ENCODE measurements at places on chromosomes 1 and 21.
A peak's percentile ranks its signal among the peaks of the same experiment; 100 is the strongest.

DNA sequence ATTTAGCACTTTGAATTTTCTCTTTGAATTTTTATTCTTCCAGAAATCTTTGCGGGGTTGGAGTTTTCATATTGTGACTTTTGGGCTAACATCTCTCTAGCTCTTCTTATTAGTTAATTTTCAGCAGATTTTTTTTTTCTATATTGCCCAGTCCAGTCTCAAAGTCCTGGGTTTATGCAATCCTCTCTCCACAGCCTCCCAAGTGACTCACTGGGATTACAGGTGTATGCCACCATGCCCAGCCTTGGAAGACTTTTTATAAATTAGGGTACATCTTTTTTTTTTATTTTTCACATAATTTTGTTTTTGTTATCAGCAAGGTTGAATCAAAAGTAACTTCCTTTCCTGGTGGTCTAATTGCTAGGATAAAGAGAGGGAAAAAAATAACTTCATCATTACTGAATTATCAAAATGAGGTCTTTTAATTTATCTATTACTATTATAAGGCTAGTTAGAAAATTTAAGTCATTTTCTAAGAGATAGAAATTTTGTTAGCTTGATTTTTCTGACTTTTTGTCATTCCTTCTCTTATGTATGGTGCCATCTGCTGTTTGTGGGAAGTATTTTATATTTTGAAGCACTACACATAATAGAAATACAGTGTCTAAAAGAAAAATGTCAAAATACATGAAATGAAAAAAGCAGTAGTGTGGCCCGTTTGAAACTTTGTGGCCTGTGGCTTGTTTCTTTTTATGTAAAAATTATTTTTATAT, 273.4 kb upstream of the CACYBP start:
- DNase-seq = no peak

DNA sequence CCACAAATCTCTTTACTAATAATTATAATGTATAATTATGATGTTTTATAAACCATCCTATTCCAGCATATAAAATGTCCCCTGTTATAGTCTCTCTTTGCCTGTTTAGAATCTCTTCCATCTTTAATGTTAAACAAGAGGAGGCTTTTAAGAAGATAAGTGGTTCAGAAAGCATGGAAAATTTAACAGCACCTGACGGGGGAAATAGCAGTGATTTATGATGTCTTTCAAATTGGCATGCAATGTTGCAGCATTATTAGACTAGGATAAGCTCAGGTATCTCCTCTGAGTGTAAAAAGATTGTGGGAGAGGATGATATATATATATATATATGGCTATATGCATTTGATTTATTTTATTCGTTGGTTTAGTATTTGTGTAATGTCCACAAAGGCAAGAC, 24.4 kb downstream of the GIPC2 start:
- DNase-seq = peak; percentile 64

- no peak for DNase-seq
These were observed 365.2 kb downstream of the DSCAM start for GRCh38 chr21:40481764-40482163.

- DNase-seq = no peak
These were observed 9.7 kb upstream of the CTSS start for GRCh38 chr1:150775276-150775675.

GRCh38 chr1:19315378-19316198, 3.5 kb downstream of the SLC66A1 start:
- no peak for DNase-seq

DNA sequence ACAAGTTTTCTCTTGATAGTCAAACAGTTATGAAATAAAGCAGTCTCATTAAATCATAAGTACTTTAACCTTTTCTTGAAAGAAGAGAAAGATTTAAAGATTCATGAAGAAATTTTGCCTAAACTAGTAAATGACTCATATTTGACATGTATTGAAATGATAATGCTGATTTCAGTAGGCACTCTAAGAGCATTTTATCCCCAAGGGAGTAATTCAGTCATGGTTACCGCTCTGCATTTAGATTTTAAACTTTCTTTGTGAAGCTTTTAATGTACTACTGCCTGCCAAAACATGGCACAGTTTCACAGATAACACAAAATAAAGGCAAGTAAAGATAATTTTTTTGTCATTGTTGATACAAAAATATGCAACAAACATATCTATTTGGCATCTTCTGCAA, 6.8 kb downstream of the USH2A start:
- no peak for DNase-seq

GRCh38 chr1:75469586-75470173, 141.2 kb downstream of the SLC44A5 start:
- DNase-seq = no peak

GRCh38 chr1:161505686-161506085, 429 bp downstream of the FCGR2A start:
- DNase-seq = no peak

GRCh38 chr1:61318319-61319125, 236.2 kb downstream of the NFIA start:
- DNase-seq = no peak

DNA sequence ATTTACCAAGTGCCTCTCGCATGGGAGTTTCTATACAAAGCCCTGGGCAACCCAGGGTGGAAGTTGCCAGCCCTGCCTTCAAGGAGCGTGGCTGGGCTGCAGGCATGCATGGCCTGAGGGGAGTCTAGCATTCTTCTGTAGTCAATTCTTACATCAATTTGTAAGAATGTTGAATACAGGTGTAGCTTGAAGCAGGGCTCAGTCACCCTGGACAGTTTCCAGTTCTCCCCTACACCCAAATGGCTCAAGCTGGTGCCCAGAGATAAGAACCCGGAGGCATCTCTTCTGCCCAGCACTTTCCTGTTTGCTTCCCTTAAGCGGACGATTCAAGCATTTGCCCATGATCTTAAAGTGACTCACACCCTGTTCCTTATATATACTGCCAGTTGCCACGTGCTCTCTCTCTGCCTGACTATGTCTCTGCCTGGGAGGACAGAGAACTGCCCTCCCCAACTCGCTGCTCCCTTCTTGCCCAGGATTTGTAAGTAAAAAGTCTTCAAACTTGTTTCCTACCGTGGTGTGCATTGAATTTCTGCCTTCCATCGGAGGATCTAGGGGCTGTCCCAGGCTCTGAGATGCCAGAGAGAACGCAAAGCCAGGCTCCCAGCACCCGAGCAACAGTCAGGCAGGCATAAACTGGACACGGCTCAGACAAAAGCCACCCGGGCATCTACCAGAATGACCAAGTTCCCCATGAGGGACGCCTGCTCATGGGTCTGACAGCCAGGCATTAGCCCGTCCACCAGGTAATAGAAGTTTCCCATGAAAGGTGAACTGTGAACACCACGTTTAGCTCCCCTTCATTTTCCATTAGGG, 50.9 kb upstream of the AJAP1 start:
- no peak for DNase-seq

DNA sequence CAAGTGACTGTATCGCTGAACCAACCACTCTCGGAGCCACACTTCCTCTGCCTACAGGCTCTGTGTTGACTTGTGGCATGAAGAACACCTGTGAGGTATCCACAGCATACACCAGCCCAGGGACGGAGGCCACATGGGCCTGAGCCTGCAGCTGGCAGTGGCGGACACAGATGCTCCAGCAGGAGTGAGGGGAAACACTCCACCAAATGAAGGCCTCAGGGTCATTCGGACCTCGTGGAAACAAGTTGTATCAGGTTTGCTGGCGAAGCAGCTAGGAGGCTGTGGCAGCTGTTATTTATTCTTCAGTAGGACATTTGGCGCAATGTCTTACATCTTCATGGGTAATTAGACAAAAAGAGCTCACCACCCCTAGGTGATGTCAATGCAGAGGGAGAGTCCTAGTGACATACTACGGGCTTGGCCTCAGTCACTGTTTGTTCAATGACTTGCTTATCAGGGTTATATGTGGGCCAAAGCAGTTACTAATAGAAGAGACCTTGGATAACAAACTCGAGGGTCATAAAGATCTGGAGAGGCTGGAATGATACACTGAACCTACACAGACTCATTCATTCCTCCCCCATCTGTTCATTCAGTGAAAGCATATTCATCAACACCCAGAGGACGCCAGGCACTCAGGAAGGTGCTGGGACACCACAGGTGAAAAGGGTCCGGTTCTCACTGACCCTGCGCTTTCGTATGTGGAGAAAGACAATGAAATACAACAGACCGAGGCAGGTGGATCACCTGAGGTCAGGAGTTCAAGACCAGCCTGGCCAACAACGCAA, 11.6 kb upstream of the ETS2 start:
- DNase-seq = no peak

DNA sequence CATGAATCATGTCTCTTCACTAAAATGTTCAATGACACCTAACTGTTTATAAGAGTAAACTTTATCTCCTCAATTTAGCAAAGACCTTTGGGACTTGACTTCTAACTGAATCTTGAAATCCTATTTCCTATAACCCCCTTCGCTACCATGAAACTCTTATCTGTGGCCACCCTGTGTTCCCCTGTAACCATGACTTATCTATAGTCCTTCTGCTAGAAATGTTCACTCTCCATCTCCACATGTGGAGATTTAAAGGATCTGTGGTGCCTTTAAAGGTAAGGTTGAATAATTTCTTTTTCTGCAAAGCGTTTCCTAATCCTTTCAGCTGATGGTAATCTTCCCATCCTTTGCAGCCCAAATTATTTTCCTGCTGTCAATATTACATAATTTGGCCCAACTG, 436.3 kb upstream of the RUNX1 start:
- DNase-seq = no peak

DNA sequence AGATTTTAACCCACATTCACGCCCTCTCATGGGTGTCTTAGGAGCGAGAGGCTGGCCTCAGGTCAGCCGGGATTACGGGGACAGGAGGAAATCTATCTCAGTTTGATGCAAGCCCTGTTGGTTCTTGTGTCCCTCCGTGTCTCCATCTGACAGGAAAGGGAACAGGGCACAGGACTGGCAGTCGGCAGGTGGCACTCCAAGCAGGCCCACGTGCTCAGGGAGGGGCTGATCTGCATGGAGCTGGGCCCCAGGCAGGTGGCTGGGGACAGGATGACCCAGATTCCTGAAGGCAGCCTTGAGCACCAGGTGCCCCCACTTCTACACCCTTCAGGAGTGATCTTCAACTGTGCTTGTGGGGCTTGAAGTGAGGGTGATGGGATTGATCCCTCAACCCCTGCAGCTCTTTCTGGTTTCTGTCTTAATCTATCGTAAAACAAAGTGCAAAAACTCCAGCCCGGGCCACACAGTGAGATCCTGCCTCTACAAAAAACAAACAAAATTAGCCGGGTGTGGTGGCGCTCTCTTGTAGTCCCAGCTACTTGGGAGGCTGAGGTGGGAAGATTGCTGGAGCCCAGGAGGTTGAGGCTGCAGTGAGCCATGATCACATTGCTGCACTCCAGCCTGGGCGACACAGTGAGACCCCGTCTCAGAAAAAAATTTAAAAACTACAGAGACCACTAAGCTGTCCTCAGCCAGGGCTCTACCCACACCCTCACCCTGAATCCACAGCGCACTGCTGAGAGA, 8.3 kb downstream of the PLEKHG5 start:
- DNase-seq = no peak

- DNase-seq = no peak
These were observed 186.4 kb downstream of the PTPRC start for GRCh38 chr1:198825254-198825653.

- DNase-seq = peak; percentile 48
These were observed at the start of gene HLCS for GRCh38 chr21:36966066-36966820. Gene HLCS, minus strand, starts transcription at chr21:36966669. Its CDS starts 31 bp downstream, at chr21:36966638.
